ENCODE measurements at places on chromosomes 4 and X. TPM values are rescaled to one million over a fixed set of nuclear protein-coding genes. Genes with fewer than 3 reads are reported as not detected.
A peak's percentile ranks its signal among the peaks of the same experiment; 100 is the strongest.

DNA sequence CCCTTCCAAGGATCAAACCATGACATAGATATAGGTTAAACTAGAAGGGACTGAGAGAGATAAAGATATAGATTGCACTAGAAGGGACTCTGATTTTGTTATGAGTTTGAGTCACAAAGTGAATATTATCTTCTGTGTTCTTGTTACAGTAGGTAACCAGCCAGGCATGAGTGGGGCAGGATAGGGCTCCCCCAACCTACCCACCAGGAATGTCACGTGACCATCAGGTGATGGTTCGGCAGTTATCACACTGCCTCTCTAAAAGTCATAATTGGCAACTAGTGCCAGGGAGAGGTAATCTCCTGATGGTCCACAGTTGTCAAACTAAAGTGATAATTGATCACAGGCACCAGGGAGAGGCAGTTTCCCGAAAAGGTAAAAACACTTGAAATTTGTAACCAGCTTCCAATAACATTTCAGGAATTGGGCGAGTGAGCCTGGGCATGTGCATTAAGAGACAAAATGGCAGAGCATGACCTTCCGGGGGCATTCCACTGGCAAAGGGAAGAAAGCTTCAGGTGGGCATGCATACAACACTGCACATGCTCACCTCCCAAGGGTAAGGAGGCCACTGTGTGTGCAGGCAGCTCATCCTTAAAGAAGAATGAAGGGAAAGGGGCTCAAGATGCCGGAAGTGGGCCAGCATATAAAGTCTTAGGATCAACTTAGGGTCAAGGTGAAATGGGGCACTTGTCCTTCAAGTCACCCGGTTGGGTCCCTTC is 533.6 kb upstream of the HTR2C start:
- no peak for DNase-seq

DNA sequence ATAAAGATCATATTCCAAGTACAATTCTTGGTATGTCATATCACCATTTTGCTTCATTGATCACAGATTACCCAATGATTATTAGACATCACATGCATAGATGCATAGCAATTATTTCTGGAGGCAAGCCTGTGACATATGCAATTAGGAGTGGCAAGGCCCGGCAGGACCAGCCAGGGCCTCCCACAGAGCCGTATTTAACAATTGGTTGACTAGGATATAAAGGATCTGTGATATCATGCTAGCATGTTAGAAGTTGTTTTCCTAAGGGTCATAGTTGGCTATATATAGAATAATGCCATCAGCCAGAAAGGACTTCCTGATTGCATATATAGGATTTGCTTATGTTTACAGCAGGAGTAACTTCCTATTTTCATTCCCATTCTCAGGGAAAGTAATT is 103.5 kb upstream of the OTUD4 start:
- no peak for DNase-seq

- DNase-seq, result peak; percentile 20
These were observed at the start of gene NMU for GRCh38 chr4:55635741-55636655. NMU (minus strand) TSS chr4:55636298; CDS start chr4:55636192, 106 bp downstream.

DCHS2 gene
- total RNA-seq, result 0.02 TPM

DNA sequence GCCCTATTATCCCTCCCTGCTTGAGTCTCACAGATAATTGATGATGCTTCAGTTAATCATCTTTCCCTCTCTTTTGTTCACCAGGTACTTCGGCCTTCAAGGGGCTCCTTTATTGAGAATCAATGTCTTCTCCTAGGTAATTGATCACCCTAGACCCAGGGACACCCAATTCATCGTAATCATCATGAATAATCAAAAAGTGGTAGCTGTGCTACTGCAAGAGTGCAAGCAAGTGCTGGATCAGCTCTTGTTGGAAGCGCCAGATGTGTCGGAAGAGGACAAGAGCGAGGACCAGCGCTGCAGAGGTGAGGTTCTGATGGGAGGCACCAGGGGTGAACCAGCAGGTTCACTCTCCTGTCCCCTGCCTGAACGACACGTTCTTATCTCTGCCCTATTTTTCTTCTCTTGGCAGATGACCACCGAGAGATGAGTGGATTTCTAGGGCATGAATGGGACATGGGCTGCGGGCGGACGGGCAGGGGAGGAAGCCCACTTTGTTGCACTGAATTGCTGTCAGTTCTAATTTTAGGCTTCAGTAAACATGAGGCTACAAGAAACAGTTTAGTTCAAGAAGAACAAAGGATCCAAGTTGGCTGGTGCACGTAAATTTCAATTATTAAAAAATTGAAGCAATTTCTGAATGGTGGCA is 80.5 kb downstream of the ALPK1 start:
- DNase-seq, result no peak

- DNase-seq, result no peak
These were observed 38.0 kb downstream of the CTBP1 start for GRCh38 chr4:1210971-1211370.

DNA sequence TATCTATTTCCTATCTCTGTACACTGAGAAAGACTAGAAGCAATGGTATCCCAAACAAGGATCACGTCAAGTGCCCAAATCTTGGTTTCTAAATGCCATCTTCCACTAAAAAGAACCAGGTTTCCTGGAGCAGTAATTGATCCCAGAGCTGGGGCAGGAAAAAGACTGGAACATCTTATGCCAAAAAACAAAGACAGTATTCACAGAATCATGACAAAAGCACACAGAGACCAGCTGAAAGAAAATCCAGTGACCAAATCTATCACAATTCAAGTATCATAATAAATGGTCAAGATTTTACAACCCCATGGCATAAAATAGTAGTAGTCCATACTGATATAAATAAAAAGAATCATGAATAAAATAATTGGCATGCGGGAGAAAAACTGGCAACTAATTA is 44.9 kb downstream of the CENPC start:
- no peak for DNase-seq

GRCh38 chr4:140135529-140136088 is 18.4 kb downstream of the MAML3 start:
- no peak for DNase-seq

DNA sequence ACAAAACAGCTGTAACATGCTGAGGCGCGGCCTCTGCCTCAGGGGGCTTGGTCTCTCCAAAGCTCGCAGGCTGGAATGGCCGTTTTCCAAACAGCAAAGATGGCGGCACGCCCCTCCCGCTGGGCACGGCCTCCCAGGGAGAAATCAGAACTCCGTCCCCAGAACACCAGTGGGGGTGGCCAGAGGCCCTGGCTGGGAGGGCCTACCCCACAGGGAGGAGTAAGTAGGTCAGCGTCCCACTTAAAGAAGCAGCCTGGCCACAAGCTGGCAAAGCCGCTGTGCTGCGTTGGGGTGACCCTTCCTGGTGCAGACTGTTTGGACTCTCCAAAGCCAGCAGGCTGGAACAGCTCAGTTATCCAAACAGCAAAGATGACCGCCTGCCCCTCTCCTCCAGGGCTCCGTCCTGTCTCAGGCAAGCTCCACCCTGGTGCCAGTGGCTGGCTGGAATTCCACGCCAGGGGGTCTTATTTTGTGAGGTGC is 862.8 kb downstream of the TRIML1 start:
- no peak for DNase-seq

- DNase-seq, result peak; percentile 16
These were observed 32.4 kb downstream of the FGFRL1 start for GRCh38 chr4:1043651-1044468.

- no peak for DNase-seq
These were observed 145.7 kb downstream of the RELL1 start for GRCh38 chr4:37540486-37540885.

DNA sequence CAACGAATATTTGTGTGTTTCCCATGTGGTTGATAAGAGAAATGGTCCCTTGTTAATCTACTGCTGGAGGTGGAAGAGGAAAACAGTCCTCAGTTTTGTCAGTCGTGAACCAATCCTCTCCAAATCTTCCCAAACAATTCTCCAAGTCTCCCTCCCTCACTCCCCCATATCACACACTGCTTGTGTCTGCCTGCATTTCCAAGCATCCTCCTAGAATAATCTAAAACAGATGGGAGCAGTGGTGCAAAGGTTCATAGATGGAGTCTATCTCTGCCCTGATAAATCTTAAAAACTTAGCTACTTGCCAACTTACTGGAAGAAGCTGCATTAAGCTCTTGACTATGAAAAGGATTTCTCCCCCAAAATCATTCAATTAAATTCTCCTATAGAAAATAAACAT is 43.7 kb upstream of the SH3KBP1 start:
- no peak for DNase-seq

GRCh38 chrX:119186763-119187162 is 49.3 kb upstream of the PGRMC1 start:
- no peak for DNase-seq

CDX4 gene
- total RNA-seq, result not detected

CT47B1 gene
- not detected for total RNA-seq
